Natural killer cell (primary cell): ENCODE measurements at places on chromosomes 2 and 18.

DNA sequence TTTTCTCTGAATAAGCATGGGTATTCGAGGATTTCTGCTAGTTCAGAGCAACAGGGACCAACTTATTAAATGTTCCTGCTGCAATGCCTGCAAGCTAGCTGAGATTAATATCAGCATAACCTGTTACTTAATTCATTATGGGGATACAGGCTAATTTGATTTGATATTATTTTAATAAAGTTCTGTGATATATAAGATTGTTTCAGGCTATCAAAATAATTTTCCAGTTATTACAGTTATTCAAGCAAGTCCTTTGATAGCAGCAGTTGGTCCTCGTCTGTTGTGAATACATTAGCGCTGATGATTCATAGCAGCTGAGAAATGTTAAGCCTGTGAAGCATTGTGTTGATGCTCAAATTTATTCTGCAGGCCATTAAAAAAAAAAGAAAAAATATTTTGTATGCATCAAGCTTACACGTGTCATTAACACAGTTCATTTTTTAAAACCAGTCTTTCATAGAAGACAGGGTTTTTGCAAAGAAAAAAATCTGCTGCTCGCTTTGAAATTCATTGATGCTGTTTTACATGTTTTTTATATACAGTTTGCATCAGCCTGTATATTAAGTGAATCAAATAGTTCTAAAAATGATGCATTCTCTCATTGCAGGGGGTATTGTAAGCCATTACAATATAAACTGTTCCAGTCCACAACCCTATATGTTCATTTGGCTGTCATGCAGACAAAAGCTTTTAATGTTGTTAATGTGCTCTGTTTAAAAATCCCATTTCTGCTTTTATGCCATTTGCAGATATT is 482.5 kb downstream of the BCL11A start:
- H3K36me3 ChIP-seq: no peaks in the 10 kb centered on the region
- no peak for DNase-seq
- no peaks in the 10 kb centered on the region for H3K4me1 ChIP-seq
- no peak overlapping the region for H3K4me3 ChIP-seq

GRCh38 chr2:119013671-119014070 is 71.7 kb downstream of the MARCO start:
- no peak overlapping the region for H3K4me3 ChIP-seq
- H3K27ac ChIP-seq: no peak overlapping the region
- no peaks in the 10 kb centered on the region for H3K4me1 ChIP-seq
- no peak for DNase-seq
- H3K36me3 ChIP-seq: no peaks in the 10 kb centered on the region
- peaks cover 5% of the 10 kb centered on the region for H3K27me3 ChIP-seq

DNA sequence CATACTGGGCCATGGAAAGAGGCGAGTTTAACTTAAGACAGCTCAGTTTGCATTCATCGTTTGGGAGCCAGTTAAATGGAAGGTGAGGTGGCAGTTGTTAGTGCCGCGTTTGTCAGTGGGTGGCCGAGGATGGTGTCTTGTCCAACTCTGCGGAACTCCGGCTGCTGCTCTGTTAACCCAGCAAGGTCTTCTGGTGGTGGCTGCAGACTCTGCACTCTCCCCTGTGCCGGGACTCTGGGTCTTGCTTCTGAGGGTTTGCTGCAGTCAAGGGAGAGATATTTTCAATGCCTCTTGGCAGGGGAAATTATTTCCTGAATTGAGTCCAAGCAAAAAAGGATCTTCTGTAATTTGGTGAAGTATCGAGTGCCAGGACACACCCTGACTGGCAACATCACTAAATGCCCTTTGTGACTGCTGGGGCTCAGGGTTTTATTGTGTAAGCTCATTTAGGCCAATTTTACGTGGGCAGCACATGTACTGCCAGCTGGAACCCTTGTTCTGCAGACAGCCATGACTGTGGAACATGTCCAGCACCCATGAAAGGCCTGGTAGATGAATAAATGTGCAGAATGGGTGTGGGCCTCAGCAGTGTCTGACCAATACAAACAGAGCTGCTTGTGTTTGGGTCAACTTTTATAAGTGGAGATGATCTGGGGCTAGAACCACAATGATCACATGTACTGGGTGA is 58.1 kb downstream of the IL1R2 start:
- H3K4me3 ChIP-seq: no peak overlapping the region
- peaks cover 3% of the 10 kb centered on the region for H3K27me3 ChIP-seq
- DNase-seq: no peak
- no peak overlapping the region for H3K27ac ChIP-seq
- H3K36me3 ChIP-seq: no peaks in the 10 kb centered on the region

DNA sequence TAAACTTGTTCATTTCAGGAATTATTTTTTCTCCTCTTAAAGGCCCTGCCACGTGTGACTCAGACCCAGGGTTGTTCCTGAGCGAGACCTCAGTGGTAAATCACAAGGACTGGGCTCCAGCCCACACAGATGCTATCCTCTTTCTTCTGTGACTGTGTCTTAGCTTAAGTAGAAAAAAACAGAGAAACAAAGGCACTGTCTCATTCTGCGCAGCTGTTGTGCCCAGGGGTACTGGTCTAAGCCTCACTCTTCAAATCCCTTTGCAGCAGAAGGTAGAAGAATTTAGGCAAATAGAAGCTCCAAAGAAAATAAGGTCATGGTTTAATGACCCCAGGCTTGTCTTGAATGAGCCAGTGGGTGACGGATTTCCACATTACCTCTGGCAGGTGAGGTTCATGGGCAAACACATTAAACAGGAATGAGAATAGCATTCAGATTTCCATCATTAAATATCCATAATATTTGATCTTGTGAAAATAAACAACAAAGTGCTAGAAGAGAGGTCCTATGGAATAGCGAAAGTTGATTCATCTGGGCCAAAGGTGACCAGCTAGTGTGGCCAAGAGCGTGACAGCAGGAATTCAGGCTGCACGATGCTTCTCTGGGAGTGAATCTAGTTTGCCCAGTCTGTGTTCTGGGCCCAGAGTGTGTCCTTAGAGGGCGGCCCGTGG is 63.3 kb downstream of the LIPG start:
- no peaks in the 10 kb centered on the region for H3K27me3 ChIP-seq
- H3K27ac ChIP-seq: no peak overlapping the region
- no peak overlapping the region for H3K4me3 ChIP-seq
- H3K36me3 ChIP-seq: no peaks in the 10 kb centered on the region
- no peak for DNase-seq

DNA sequence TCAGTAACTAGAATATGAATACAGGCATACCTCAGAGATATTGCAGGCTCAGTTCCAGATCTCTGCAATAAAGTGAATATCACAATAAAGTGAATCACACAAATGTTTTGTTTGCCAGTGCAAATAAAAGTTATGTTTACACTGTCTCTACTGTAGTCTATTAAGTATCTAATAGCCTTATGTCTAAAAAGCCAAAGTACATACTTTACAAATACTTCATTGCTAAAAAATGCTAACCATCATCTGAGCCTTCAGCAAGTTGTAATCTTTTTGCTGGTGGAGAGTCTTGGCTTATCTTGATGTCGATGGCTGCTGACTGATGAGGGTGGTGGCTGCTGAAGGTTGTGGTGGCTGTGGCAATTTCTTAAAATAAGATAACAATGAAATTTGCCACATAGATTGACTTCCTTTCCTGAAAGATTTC is 159.4 kb downstream of the MYO1B start:
- no peaks in the 10 kb centered on the region for H3K36me3 ChIP-seq
- H3K4me3 ChIP-seq: no peak overlapping the region
- no peaks in the 10 kb centered on the region for H3K27me3 ChIP-seq

DNA sequence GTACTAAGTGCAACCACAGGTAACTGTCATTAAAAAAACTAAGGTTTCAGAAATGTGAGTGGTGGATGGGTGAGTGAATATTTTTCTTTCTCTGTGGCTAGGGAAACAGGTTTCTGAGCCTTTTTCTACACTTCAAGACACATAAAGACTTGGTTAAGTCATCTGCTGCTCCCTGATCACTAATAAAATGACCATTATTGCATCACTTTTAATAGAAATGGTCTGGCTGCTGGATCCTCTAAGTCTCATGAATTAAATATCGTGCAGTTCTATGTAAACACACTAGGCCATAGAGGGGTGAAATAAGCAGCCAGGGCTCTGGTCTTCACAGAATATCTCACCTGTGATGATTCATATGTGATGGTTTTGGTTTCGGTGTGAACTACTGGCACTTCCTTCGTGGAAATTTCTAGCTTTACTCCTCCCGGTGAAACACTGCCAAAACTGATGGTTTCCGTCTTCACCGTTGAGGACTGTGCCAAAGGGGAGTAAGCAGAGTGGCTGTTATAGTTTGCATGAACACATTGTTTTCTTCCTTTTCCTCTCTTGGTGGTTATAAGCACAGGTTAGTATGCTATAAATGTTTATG is 100.4 kb upstream of the ZBTB14 start:
- H3K27me3 ChIP-seq: no peaks in the 10 kb centered on the region
- no peak for DNase-seq
- no peak overlapping the region for H3K27ac ChIP-seq
- H3K4me3 ChIP-seq: no peak overlapping the region
- H3K4me1 ChIP-seq: no peaks in the 10 kb centered on the region

DNA sequence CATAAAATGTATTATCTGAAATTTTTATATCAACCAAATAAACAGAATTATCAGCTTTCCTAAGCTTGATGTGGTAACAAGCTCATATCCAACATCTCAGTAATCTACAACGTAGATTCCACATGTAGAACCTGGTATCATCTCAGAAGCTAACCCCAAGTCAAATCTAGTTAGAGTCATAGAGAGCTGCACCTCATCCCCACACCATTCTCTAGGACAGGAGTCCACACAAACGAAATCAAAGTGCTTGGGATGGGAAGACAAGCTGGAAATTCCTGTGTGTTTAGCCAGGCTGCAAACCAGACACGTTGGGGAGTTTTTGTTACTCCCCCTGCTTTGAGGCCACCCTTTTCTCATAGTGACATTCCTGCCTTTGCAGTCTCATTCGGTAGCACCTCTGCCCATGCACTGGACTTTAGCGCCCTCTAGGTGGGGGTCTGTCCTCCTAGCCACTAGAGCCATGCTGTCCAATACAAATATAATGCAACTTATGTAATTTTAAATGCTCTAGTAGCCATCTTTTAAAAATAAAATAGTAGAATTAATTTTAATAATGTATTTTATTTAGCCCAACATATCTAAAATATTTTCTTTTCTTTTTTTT is 28.1 kb upstream of the SATB2 start:
- H3K27me3 ChIP-seq: no peaks in the 10 kb centered on the region
- no peak overlapping the region for H3K27ac ChIP-seq
- no peaks in the 10 kb centered on the region for H3K36me3 ChIP-seq
- no peak for DNase-seq

GRCh38 chr2:121049131-121049530 is 235.9 kb downstream of the TFCP2L1 start:
- DNase-seq: no peak
- no peaks in the 10 kb centered on the region for H3K36me3 ChIP-seq
- no peaks in the 10 kb centered on the region for H3K4me1 ChIP-seq
- no peak overlapping the region for H3K4me3 ChIP-seq

GRCh38 chr2:109375131-109375561 is 238.6 kb downstream of the SEPTIN10 start:
- no peaks in the 10 kb centered on the region for H3K4me1 ChIP-seq
- no peaks in the 10 kb centered on the region for H3K36me3 ChIP-seq
- no peak overlapping the region for H3K27ac ChIP-seq
- no peaks in the 10 kb centered on the region for H3K27me3 ChIP-seq
- DNase-seq: no peak

DNA sequence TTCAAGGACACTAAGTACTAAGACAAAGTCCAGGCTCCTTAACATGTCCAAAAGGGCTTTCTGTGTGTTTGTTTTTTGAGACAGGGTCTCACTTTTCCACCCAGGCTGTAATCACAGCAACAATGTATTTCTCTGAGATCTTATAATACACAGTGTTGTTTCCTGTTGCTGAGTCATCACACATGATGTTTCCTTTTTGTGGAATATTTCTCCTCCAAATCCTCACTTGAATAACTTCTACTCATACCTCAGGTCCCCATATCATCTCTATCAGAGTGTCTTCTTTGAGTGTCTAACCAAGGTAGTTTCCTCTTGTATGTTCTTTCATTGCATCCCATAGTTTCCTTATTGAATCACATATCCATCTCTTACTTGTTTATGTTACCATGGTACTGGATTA is 632.0 kb upstream of the PIK3C3 start:
- DNase-seq: no peak
- no peak overlapping the region for H3K27ac ChIP-seq
- no peaks in the 10 kb centered on the region for H3K27me3 ChIP-seq
- H3K4me1 ChIP-seq: no peaks in the 10 kb centered on the region

GRCh38 chr2:46818819-46819218 is 96.8 kb downstream of the MCFD2 start:
- H3K4me3 ChIP-seq: no peak overlapping the region
- H3K27me3 ChIP-seq: no peaks in the 10 kb centered on the region
- no peaks in the 10 kb centered on the region for H3K36me3 ChIP-seq
- H3K27ac ChIP-seq: no peak overlapping the region
- DNase-seq: no peak
- no peaks in the 10 kb centered on the region for H3K4me1 ChIP-seq

GRCh38 chr18:58359218-58359617 is 269.7 kb downstream of the ALPK2 start:
- no peaks in the 10 kb centered on the region for H3K27me3 ChIP-seq
- H3K27ac ChIP-seq: no peak overlapping the region
- no peaks in the 10 kb centered on the region for H3K4me1 ChIP-seq
- no peak overlapping the region for H3K4me3 ChIP-seq
- H3K36me3 ChIP-seq: no peaks in the 10 kb centered on the region

- DNase-seq: no peak
- H3K4me3 ChIP-seq: no peak overlapping the region
- H3K27me3 ChIP-seq: no peaks in the 10 kb centered on the region
- H3K27ac ChIP-seq: no peak overlapping the region
- peaks cover 2% of the 10 kb centered on the region for H3K4me1 ChIP-seq
These were observed 16.8 kb downstream of the GPD2 start for GRCh38 chr2:156452971-156453370.

GRCh38 chr2:98944775-98945174 is 8.8 kb upstream of the CRACDL start:
- H3K4me3 ChIP-seq: no peak overlapping the region
- no peaks in the 10 kb centered on the region for H3K4me1 ChIP-seq
- H3K36me3 ChIP-seq: no peaks in the 10 kb centered on the region
- no peak overlapping the region for H3K27ac ChIP-seq
- DNase-seq: no peak

GRCh38 chr2:86542814-86543213 is 20.4 kb downstream of the CHMP3 start:
- no peaks in the 10 kb centered on the region for H3K4me1 ChIP-seq
- no peaks in the 10 kb centered on the region for H3K36me3 ChIP-seq
- no peaks in the 10 kb centered on the region for H3K27me3 ChIP-seq

- H3K27ac ChIP-seq: no peak overlapping the region
- H3K27me3 ChIP-seq: no peaks in the 10 kb centered on the region
- H3K4me1 ChIP-seq: peaks cover 8% of the 10 kb centered on the region
- H3K4me3 ChIP-seq: no peak overlapping the region
- no peak for DNase-seq
These were observed 34.8 kb downstream of the SLC66A2 start for GRCh38 chr18:79916546-79917168.

DNA sequence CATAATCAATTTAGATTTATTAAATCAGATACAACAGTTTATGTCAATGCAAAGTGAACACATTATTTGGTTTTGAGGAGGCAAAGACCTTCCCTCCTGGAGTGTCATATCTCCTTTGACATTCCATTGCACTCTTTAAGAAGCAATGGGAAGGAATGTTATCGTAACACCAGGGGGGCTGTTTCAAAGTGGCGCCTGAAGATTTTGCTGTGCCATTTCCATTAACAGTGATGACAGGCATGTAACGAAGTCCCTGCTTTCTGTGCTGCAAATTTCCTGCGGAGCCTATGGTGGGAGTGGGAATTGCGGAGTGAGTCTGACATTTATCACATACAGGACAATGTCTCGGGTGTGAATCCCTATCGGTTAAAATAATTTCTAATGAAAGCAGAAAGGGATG is 499.6 kb upstream of the RAB6C start:
- H3K27ac ChIP-seq: no peak overlapping the region
- H3K36me3 ChIP-seq: no peaks in the 10 kb centered on the region
- H3K4me3 ChIP-seq: no peak overlapping the region
- peaks cover 5% of the 10 kb centered on the region for H3K4me1 ChIP-seq
